K562 (cell line): ENCODE measurements at places on chromosomes 7 and 10. TPM values are rescaled to one million over a fixed set of nuclear protein-coding genes. Genes with fewer than 3 reads are reported as not detected.

Gene POLR2J2
- total RNA-seq: 11.6 and 13.6 TPM in 2 replicates

- no peaks in the 10 kb centered on the region for H3K36me3 ChIP-seq
- no peak overlapping the region for H3K4me3 ChIP-seq
- H3K4me1 ChIP-seq: peaks cover 3% of the 10 kb centered on the region; the same call in 1 of the 2 replicates
Measured at GRCh38 chr10:80718024-80718423, 180.3 kb downstream of the SH2D4B start.

- H3K36me3 ChIP-seq: no peaks in the 10 kb centered on the region
- H3K4me3 ChIP-seq: no peak overlapping the region
Measured at GRCh38 chr7:148503900-148504487, 86.6 kb upstream of the C7orf33 start.

Gene CALCR
- 0.09 and 0.16 TPM in 2 replicates for total RNA-seq

Gene MUC3A
- 1.6 and 2.6 TPM in 2 replicates for total RNA-seq

- peak overlapping the region; percentile 5; the same call in 1 of the 3 replicates for H3K27ac ChIP-seq
- DNase-seq: peak; percentile 75
- no peak overlapping the region for H3K4me3 ChIP-seq
Measured at GRCh38 chr7:128099204-128099671, 68.0 kb upstream of the LRRC4 start.

- H3K36me3 ChIP-seq: no peaks in the 10 kb centered on the region
- no peak overlapping the region for H3K27ac ChIP-seq
- H3K4me3 ChIP-seq: no peak overlapping the region
- no peaks in the 10 kb centered on the region for H3K27me3 ChIP-seq
- no peak for DNase-seq
- no peaks in the 10 kb centered on the region for H3K4me1 ChIP-seq
Measured at GRCh38 chr7:53940483-53940882, 601.7 kb upstream of the VSTM2A start.

DNA sequence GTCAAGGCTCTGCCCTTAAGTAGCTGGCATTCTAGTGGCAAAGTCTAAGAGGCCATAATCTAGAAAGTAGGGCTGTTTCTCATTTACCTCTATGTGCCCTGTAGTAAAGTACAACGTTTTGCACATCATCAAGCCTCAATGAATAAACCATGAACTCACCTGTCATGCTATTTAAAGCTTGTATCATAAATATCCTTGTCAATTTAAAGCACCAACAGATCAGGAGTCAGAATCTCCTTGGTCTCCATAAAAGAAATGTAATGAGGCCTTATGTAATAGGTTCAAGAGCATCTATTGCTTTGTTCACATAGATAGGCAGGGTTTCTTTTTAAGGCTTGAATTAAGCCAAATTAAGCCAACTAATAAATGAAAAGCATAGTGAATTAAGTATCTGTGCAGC lies 181.9 kb downstream of the KMT2E start:
- no peak overlapping the region for H3K27ac ChIP-seq
- peaks cover 7% of the 10 kb centered on the region for H3K36me3 ChIP-seq
- no peak for DNase-seq
- H3K4me1 ChIP-seq: peaks cover 10% of the 10 kb centered on the region; the same call in 2 of the 3 replicates

Gene CYP3A4
- 0.07 and 0.18 TPM in 2 replicates for total RNA-seq

GRCh38 chr7:12564996-12565764 lies 5.3 kb upstream of the SCIN start:
- DNase-seq: no peak
- no peaks in the 10 kb centered on the region for H3K27me3 ChIP-seq
- no peaks in the 10 kb centered on the region for H3K36me3 ChIP-seq
- no peak overlapping the region for H3K27ac ChIP-seq
- no peaks in the 10 kb centered on the region; the same call in 2 of the 3 replicates for H3K4me1 ChIP-seq

- no peaks in the 10 kb centered on the region for H3K27me3 ChIP-seq
- H3K36me3 ChIP-seq: no peaks in the 10 kb centered on the region
- no peak for DNase-seq
- no peak overlapping the region for H3K27ac ChIP-seq
- no peak overlapping the region for H3K4me3 ChIP-seq
Measured at GRCh38 chr10:10533437-10533836, 484.2 kb upstream of the CELF2 start.

Gene SOSTDC1
- total RNA-seq: 8.8 and 12.0 TPM in 2 replicates

DNA sequence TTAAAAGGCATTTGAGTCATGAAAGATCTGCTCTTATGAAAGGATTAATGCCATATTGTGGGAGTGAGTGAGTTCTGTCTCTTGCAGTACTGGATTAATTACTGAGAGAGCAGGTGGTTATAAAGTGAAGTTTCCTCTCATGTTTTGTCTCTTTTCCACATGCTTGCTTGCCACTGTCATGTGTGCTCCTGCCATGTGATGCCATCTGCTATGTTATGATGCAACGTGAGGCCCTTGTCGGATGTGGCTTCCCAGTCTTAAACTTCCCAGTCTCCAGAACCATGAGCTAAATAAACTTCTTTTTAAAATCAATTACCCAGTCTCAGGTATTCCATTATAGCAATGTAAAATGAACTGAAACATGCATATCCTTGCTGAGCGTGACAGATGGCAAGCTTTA lies 22.7 kb upstream of the TCTN3 start:
- H3K4me1 ChIP-seq: peaks cover 2% of the 10 kb centered on the region; the same call in 1 of the 3 replicates
- H3K27me3 ChIP-seq: no peaks in the 10 kb centered on the region

GRCh38 chr10:113788604-113789083 lies 37.2 kb downstream of the PLEKHS1 start:
- peaks cover 7% of the 10 kb centered on the region for H3K27me3 ChIP-seq
- H3K36me3 ChIP-seq: no peaks in the 10 kb centered on the region
- H3K27ac ChIP-seq: no peak overlapping the region; the same call in 2 of the 3 replicates
- no peak overlapping the region for H3K4me3 ChIP-seq
- no peaks in the 10 kb centered on the region; the same call in 1 of the 2 replicates for H3K4me1 ChIP-seq
- DNase-seq: peak; percentile 11

- peaks cover 32% of the 10 kb centered on the region for H3K27me3 ChIP-seq
- no peak for DNase-seq
- H3K27ac ChIP-seq: no peak overlapping the region
- no peak overlapping the region for H3K4me3 ChIP-seq
- no peaks in the 10 kb centered on the region for H3K36me3 ChIP-seq
Measured at GRCh38 chr7:36651404-36651803, 72.9 kb downstream of the AOAH start.

- peaks cover 3% of the 10 kb centered on the region; the same call in 1 of the 3 replicates for H3K36me3 ChIP-seq
- peak overlapping the region; percentile 77 for H3K4me3 ChIP-seq
- H3K27me3 ChIP-seq: no peaks in the 10 kb centered on the region
- H3K27ac ChIP-seq: peak overlapping the region; percentile 96
Measured at GRCh38 chr10:101693651-101693977, 1.4 kb downstream of the FBXW4 start.

GRCh38 chr7:22008087-22008486 lies 62.4 kb upstream of the CDCA7L start:
- no peaks in the 10 kb centered on the region for H3K36me3 ChIP-seq
- no peaks in the 10 kb centered on the region for H3K4me1 ChIP-seq
- H3K27ac ChIP-seq: no peak overlapping the region
- H3K4me3 ChIP-seq: no peak overlapping the region

DNA sequence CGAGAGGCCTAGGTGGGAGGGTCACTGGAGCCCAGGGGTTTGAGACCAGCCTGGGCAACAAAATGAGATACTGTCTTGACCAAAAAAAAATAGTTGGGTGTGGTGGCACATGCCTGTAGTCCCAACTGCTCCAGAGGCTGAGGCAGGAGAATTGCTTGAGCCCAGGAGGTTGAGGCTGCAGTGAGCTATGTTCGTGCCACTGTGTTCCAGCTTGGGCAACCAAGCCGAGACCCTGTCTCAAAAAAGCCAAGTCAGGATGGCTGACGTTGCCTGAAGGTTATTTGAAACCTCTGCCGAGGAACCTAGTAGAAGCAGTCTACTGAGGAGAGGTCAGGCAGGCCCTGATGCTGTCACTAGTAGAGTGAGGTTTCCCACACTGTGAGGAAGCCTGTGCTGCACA lies 22.8 kb downstream of the DNAJB6 start:
- DNase-seq: peak; percentile 18
- H3K36me3 ChIP-seq: peaks cover 84% of the 10 kb centered on the region
- H3K4me1 ChIP-seq: peaks cover 6% of the 10 kb centered on the region; the same call in 2 of the 3 replicates
- H3K27me3 ChIP-seq: no peaks in the 10 kb centered on the region
- no peak overlapping the region for H3K27ac ChIP-seq
- no peak overlapping the region for H3K4me3 ChIP-seq

GRCh38 chr7:1738511-1738910 lies 68.4 kb downstream of the ELFN1 start:
- no peak overlapping the region for H3K27ac ChIP-seq
- no peak overlapping the region for H3K4me3 ChIP-seq
- peaks cover 16% of the 10 kb centered on the region; the same call in 1 of the 3 replicates for H3K36me3 ChIP-seq
- peaks cover 9% of the 10 kb centered on the region; the same call in 1 of the 3 replicates for H3K4me1 ChIP-seq
- no peak for DNase-seq

DNA sequence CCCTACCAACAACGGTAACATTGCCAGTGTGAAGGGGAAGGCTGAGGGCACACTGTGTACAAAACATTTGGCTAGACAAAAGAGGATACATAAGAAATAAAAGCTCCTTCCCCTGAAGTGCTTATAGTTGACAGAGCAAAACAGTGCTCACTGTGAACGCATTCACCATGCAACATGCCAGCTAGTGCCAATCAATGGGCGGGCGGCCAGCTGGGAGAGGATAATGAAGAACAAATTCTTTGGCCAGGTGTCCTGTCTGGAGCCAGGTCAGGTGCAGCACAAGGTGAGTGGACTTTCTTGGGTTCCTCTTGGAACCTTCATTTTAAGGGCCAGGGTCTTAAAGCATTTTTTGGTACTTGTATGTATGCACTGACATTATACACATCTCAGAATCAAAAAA lies 106.1 kb downstream of the ICA1 start:
- no peak for DNase-seq
- no peak overlapping the region for H3K4me3 ChIP-seq
- no peak overlapping the region for H3K27ac ChIP-seq
- H3K4me1 ChIP-seq: no peaks in the 10 kb centered on the region; the same call in 1 of the 2 replicates
- no peaks in the 10 kb centered on the region for H3K27me3 ChIP-seq
- H3K36me3 ChIP-seq: no peaks in the 10 kb centered on the region

GRCh38 chr7:100493476-100494264 lies 9.9 kb downstream of the NYAP1 start:
- no peaks in the 10 kb centered on the region for H3K27me3 ChIP-seq
- peaks cover 4% of the 10 kb centered on the region; the same call in 1 of the 3 replicates for H3K4me1 ChIP-seq
- H3K27ac ChIP-seq: no peak overlapping the region

DNA sequence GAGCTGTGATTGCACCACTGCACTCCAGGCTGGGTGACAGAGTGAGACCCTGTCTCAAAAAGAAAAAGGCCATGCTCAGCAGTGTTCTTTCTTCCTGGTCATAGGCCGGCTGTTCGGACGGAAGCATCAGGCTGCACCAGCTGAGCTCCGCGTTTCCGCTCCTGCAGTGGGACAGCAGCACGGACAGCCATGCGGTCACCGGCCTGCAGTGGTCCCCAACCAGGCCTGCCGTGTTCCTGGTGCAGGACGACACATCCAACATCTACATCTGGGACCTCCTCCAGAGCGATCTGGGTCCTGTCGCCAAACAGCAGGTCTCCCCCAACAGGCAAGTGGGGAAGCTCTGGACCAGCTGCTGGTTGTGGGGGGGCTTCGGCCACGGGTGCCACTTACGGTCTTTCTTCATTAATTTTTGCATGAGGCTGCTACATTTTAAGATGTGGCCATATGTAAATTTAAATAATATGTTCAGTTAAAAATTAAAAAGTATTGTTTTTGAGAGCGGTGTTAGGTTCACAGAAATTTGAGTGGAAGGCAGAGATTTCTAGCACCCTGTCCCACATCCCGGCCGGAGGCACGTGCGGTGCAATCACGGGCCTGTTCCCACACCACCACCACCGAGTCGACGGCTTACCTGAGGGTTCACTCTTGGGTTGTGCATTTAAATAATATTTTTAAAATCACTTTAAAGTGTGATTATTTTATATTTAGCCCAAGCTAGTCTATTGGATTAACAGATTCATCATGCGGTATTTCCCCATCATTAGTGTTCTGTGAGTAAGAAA lies 85.7 kb downstream of the DYNC2I1 start:
- no peaks in the 10 kb centered on the region for H3K4me1 ChIP-seq
- no peaks in the 10 kb centered on the region for H3K27me3 ChIP-seq
- no peak overlapping the region for H3K27ac ChIP-seq

- no peak overlapping the region for H3K4me3 ChIP-seq
- peaks cover 22% of the 10 kb centered on the region for H3K4me1 ChIP-seq
- DNase-seq: no peak
- no peak overlapping the region for H3K27ac ChIP-seq
Measured at GRCh38 chr10:46285966-46286620, 704 bp upstream of the ANTXRL start.

DNA sequence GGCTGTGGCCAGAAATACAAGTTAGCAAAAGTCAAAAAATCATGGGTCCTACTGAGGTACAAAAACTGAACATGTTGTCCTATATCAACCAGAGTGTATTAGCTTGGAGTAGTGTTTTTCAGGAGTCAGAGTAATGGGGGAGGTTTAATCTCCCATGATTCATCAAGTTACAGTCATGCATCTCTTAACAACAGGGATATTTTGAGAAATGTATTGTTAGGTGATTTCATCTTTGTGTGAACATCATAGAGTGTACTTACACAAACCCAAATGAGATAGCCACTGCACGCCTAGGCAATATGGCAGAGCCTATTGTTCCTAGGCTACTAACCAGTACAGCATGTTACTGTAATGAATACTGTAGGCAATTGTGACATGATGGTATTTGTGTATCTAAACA lies 14.9 kb upstream of the TES start:
- H3K4me3 ChIP-seq: no peak overlapping the region
- no peak overlapping the region for H3K27ac ChIP-seq
- H3K4me1 ChIP-seq: no peaks in the 10 kb centered on the region
- H3K36me3 ChIP-seq: no peaks in the 10 kb centered on the region
- no peak for DNase-seq

DNA sequence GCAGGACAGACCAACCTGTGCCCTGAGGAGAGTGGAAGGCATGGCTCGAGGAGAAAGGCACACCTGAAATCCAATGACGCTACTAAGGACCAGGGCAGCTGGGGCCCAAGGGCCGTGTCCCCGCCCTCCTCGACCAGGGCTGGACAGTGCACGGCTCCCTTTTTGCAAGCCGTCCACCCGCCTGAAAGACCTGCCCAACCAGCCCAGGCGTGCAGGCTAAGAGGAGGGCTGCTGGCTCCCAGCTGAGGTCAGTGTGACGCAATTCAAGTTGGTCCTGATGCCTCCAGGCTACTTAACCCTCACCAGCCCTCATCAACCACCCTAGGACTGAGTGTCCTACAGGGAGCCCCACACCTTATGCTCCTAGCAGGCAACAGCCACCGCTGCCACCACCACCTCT lies 69.3 kb downstream of the DLG5 start:
- H3K27ac ChIP-seq: no peak overlapping the region
- no peak overlapping the region for H3K4me3 ChIP-seq
- H3K27me3 ChIP-seq: no peaks in the 10 kb centered on the region
- peaks cover 43% of the 10 kb centered on the region; the same call in 2 of the 3 replicates for H3K36me3 ChIP-seq

Gene TSPAN13
- 26.8 and 28.9 TPM in 2 replicates for total RNA-seq

Gene DPCD
- total RNA-seq: 10.0 and 12.1 TPM in 2 replicates

Gene TRIM50
- 0.11 TPM in 1 of 2 replicates, not detected in the other for total RNA-seq

- H3K36me3 ChIP-seq: peaks cover 8% of the 10 kb centered on the region
- peaks cover 68% of the 10 kb centered on the region for H3K4me1 ChIP-seq
- DNase-seq: no peak
- H3K27me3 ChIP-seq: no peaks in the 10 kb centered on the region
- peak overlapping the region; percentile 7; the same call in 1 of the 3 replicates for H3K27ac ChIP-seq
- no peak overlapping the region for H3K4me3 ChIP-seq
Measured at GRCh38 chr7:22698767-22699166, 28.2 kb upstream of the IL6 start.
